ENCODE measurements at places on chromosomes 2 and 18.

- DNase-seq: no peak
These were observed 253.1 kb downstream of the TCF4 start for GRCh38 chr18:55334875-55335274.

GRCh38 chr18:74249181-74249968 is 42.4 kb downstream of the CYB5A start:
- no peak for DNase-seq

DNA sequence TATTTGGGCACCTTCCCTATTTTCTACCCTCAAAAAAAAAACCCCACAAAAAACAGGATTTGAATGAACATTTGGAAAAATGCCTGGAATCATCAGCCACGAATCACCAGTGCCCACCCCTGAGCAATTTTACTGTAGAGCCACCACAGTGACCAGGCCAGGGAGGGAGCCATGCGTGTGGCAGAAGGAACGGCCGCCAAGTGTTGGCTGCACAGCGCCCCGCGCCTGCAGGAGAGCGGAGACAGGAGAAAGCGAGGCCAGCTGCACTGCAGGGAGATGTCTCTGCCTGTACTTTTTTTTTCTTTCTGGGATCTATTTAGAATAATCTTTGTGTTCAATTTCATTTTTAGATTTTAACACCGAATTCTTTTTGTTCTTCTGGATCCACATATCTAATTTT is 269.3 kb upstream of the RAB12 start:
- no peak for DNase-seq

GRCh38 chr2:239116456-239117246 is 268.8 kb downstream of the TWIST2 start:
- DNase-seq: no peak

GRCh38 chr2:37585295-37585908 is 86.0 kb downstream of the CDC42EP3 start:
- peak; percentile 8 for DNase-seq

DNA sequence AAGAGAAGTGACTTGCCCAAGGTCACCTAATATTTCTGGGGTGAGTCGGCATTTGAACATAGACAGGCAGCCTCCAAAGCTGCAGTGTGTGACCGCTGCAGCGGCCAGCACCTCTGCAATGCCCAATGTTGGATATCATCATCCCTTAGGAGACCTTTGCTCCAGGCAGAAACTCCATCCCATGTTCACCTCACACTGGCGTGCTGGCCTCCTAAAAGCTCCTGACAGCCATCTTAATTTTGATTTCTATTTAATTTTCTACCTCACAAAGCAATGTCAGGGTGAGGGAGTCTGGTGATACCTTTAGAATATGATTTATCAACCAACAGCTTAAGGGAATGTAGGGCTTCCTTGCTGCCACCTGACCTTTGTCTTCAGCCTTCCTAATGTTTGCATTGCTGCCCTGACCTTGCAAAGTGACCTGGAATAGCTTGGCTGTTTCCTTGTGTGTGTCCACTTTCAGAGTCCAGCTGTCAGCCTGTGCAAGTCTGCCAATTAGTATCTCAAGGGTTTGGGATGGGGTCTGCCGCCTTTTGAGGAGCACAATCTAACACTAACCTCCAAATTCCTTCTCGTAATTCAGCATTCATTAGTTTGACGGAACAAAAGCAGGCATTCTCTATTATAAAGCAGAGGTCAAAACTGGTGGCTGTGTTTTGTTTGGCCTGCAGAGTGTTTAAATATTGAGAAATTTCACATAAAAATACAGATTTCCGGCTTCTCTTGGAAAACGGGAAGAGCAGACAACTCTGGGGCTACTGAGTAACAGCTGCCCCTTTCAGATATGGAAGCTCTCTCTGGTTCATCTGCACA is 127.6 kb downstream of the PLEKHM3 start:
- no peak for DNase-seq

- DNase-seq: no peak
These were observed 54.2 kb downstream of the COMMD1 start for GRCh38 chr2:61959381-61960293.

DNA sequence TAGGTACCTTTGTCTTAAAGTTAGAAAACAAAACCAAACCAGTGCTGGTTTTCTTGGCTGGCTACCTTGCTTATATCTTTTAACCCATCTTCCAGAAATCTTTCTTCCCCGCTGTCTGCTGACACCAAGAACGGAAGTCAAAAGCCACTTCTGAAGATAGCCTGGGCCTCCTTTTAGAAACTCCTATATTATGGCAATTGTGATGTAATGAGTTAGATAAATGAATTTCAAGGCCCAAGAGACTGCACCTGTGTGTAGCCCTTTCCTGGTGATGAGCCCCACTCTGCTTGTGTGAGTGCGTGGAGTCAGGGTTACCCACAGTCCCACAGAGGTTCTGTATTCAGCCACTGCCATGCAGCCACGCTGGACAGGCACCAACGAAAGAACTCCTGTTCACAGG is 60.7 kb downstream of the ARMC9 start:
- no peak for DNase-seq

- no peak for DNase-seq
These were observed 42.5 kb downstream of the LDLRAD4 start for GRCh38 chr18:13260935-13261640.

GRCh38 chr2:64349131-64349530 is 104.8 kb upstream of the LGALSL start:
- DNase-seq: no peak

- no peak for DNase-seq
These were observed 19.6 kb upstream of the DNAH7 start for GRCh38 chr2:196088203-196088602.

GRCh38 chr2:70516596-70516995 is 37.0 kb downstream of the TGFA start:
- DNase-seq: peak; percentile 66

DNA sequence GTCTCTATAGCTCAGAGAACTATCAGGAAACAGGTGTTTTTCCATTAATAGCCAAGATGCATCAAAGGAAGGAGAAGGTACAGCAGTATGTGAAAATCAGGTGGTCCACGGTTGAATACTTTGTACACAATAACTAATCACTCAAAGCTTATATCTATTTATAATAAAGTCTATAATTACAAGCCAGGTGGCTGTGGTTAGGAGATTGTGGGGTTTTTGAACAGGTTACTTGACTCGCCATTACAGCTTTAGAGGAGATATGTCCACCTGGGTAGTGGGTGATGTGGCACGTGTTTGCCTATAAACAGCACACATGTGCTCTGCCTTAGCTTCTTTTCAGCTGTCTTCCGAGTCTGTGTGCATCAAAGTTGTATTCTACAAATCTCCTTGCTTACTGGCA is 892.2 kb upstream of the ZEB2 start:
- no peak for DNase-seq

DNA sequence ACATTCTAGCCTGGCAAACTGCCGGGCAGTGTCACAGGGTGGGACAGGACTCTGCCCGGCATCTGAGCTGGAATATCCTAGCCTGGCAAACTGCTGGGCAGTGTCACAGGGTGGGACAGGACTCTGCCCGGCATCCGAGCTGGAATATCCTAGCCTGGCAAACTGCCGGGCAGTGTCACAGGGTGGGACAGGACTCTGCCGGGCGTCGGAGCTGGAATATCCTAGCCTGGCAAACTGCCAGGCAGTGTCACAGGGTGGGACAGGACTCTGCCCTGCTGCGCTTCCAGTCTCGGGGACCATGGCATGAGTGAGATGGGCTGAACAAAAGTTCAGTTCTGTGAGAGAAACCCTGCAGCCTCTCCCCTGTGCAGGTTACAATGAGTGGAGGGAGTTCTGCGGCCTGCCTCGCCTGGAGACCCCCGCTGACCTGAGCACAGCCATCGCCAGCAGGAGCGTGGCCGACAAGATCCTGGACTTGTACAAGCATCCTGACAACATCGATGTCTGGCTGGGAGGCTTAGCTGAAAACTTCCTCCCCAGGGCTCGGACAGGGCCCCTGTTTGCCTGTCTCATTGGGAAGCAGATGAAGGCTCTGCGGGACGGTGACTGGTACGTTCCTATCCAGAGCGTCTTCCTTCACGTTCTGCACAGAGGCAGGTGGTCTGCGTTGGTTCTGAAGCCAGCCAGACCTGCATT is 80.3 kb downstream of the TPO start:
- DNase-seq: no peak

DNA sequence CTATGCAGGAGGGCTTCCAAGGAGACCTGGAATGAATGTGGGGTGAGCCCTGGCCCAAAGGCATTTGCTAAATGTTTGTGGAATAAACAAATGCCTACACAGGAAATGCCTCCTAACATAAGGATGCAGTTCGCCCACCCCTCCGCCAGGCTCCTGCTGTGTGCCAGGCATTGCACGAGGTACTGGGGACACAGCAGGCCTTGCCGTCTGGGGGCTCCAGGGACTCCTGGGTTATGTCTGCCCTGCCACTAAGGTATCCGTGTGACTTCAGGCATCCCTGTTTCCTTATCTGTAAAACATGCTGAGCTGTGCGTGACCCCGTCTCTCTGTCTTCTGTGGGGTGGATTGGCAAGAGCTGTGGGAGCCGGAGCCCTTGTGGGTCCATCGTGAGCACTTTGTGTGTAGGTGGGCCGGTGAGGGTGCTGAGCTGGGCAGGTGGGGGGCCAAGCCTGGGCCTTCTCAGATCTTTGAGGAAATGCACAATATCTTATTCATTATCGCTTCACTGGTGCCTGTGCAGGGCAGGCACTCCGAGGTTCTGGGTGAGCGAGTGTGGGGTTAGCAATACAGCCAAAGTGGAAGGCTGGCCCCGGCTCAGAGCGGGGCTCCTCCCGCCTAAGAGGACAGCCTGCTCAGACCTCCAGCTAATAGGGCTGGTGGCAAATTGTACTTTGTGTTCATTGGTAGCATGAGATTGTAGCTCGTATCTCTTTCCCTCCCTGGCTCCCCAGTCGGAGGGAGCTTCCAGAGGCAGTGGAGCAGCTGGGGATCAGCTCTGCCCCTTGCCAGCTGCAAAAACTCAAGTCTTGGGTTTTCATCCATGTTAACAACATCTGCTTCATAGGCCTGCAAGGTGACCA is 126.8 kb downstream of the GLI2 start:
- DNase-seq: no peak

GRCh38 chr18:77762642-77763041 is 513.0 kb downstream of the GALR1 start:
- no peak for DNase-seq

GRCh38 chr18:79516441-79516931 is 120.8 kb downstream of the NFATC1 start:
- DNase-seq: no peak

DNA sequence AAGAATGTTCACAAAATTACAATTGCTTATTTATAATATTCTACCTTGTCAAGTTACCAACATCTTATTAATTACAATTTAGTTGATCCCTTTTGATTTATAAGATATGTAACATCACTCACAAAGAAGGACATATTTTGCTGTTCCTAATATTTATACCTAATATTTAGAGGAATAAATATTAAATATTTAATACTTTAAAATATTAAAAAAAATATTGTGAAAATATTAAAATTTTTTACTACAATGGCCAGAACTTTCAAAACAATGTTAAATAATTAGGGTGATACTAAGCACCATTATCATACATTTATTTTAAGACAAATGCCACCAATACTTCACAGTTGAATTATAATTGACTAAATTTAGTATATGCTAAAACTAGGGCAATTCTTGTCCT is 254.7 kb downstream of the DLGAP1 start:
- no peak for DNase-seq

DNA sequence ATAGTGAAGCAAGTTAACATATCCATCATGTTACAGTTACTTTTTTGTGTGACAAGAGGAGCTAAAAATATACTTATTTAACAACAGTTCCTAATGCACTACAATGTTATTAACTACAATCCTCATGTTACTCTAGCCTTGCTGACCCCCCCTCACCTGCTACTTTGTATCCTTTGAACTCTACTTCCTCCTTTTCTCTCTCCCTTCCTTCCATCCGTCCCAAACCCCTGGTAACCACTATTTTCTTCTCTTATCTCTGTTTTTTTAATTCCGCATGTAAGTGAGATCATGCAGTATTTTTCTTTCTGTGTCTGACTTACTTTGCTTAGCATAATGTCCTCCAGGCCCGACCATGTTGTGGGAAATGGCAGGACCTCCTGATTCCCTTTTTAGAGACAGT is 59.4 kb downstream of the NPAS2 start:
- no peak for DNase-seq

DNA sequence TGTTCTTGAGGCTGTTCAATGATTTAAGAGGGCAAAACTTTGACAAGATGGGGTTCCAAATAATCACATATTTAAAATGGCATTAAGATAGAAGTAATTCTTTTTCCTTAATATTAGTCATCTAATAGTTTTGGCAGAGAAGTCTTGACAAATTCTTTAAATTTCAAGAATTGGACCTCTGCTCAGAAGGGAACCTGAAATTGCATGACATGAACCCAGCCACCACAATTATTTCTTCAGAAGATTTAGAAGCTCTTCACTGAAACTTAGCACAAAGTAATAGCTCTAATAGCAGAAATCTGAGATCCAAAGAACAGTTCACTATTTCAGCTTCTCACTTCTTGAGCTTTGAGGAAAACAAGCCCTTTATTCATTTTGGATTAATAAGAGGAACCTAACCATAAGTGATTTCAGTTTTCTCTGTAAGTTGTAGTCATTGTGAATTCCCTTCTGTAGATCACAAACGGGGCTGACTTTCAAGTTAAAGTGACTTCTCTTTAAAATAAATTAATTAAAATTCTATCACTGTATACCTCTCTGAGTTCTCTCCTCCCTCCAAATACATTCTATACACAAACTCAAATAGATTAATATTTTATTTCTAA is 100.6 kb upstream of the ITGA4 start:
- DNase-seq: no peak

DNA sequence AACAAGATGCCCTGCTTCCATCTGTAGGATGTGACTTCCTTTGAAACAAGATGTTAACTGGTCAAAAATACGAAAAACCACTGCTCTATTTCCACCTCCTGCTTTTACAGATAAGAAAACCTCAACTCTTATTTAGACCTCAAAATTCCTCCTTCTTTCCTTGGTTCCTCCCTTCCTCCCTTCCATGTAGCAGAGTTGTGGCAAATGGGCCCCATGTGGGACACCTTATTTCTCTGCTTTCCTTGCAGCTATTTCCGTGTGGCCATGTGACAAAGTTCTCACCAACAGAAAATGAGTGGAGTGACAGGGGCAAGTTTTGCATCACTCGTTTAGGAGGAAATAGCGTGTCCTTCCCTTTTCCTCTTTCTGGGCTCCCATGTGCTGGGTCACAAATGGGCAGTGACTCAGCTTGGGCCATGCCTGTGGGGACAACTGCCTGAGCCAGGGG is 69.4 kb upstream of the SMAD2 start:
- no peak for DNase-seq

DNA sequence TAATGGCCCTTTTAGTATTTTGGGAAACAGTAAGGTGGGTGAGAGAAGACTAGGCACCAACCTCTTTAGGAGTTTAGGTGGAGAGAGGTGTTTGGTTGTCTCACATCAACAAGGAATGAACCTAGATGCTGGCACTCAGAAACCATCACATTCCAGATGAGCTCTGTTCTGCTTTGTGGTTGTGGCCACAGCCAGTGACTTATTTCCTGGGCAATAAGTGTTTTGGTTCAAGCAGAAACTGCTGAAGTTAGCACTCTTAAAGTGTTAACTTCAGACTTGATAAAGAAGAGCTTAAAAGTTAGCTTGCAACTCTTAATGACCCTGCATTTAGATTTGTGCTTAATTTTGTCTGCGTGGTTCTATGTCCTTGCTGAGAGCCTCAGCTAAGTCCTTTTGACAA is 929.2 kb downstream of the SLC4A3 start:
- DNase-seq: no peak

GRCh38 chr2:105786231-105787230 is 41.8 kb downstream of the NCK2 start:
- no peak for DNase-seq

Data from GM13976 (cell line).